ENCODE measurements at places on chromosomes 7 and 10.

DNA sequence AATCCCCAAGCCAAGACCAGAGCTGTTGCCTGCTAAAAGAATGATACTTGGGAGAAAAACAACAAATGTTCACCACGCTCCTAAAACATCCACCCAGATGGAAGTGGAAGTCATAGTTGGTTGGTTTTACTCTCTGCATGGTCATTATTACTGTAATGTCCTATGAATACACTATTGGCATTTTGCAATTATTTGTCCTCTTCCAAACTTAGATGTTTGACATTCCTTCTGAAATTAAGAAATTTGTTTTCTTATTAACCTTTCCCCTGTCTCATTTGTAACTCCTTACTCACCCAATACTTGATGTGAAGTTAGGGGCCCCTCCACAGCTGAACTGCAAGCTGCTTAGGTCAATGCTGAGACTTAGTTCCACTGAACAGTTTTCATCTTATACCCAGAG, 383.3 kb downstream of the INHBA start:
- DNase-seq = no peak

- DNase-seq = no peak
Measured at GRCh38 chr10:9102026-9102425, 1047.5 kb downstream of the GATA3 start.

- DNase-seq = no peak
Measured at GRCh38 chr7:139901901-139902300, 72.8 kb downstream of the TBXAS1 start.

- no peak for DNase-seq
Measured at GRCh38 chr10:27241010-27241651, 534 bp upstream of the ACBD5 start.

- no peak for DNase-seq
Measured at GRCh38 chr10:132967540-132967939, 25.2 kb upstream of the CFAP46 start.

- no peak for DNase-seq
Measured at GRCh38 chr10:6098156-6098555, 9.3 kb downstream of the RBM17 start.

DNA sequence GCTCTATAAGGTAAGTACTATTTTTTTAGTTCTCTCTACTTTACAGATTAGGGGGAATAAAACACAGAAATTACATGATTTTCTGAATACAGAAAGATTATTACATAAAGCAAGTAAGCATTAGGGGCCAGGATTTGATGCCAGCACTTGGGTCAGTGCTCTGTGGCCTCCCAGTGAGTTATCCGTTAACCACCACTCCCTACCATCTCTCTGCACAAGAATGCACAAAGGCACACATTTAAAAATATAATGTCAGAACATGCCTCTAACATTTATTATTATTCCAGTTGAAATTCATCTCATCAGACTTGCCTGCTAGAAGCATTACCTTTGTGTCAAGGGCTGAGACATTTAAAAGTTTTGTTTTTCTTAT, 59.0 kb downstream of the MET start:
- no peak for DNase-seq

DNA sequence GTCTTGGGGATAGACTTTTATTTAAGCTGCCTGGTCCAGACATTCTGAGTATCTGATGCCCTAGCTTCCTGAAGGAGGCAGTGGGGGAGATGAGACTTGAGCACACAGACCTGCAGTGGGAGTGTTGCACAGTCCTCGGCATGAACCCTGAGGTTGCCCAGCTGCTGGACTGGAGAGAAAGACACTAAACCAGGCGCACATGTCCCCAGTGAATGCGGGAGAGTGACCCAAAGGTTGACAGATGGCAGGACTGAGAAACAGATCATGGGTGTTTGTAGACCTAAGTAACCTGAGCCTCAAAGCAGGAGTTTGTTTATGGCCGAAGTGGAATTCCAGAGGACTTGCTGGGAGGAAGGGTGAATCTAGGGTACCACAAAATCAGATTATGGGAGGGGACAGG, 15.7 kb upstream of the MSRB2 start:
- DNase-seq = no peak

- DNase-seq = no peak
Measured at GRCh38 chr7:171364-171904, 20.9 kb upstream of the FAM20C start.

DNA sequence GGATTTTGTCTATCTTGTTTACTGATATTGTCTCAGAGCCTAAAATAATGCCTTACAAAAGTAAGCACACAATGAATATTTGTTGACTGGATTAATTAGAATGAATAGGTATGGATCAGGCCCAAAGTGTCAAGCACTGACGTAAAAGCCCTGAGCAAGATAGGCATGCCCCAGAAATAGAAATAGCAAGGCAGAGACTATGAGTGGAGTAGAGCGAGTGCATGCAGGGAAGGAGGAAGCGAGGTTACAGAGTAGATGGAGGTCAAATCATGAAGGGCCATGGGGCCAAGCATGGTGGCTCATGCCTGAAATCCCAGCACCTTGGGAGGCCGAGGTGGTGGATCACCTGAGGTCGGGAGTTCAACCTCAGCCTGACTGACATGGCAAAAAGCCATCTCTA, 51.6 kb upstream of the SFTPD start:
- DNase-seq = no peak

- no peak for DNase-seq
Measured at GRCh38 chr7:131331806-131332205, 4.1 kb downstream of the MKLN1 start.
